NCI-H1105 treated with DMSO at 0.1 percent for 48 hours (cell line): ENCODE measurements at places on chromosomes 7 and 10.

DNA sequence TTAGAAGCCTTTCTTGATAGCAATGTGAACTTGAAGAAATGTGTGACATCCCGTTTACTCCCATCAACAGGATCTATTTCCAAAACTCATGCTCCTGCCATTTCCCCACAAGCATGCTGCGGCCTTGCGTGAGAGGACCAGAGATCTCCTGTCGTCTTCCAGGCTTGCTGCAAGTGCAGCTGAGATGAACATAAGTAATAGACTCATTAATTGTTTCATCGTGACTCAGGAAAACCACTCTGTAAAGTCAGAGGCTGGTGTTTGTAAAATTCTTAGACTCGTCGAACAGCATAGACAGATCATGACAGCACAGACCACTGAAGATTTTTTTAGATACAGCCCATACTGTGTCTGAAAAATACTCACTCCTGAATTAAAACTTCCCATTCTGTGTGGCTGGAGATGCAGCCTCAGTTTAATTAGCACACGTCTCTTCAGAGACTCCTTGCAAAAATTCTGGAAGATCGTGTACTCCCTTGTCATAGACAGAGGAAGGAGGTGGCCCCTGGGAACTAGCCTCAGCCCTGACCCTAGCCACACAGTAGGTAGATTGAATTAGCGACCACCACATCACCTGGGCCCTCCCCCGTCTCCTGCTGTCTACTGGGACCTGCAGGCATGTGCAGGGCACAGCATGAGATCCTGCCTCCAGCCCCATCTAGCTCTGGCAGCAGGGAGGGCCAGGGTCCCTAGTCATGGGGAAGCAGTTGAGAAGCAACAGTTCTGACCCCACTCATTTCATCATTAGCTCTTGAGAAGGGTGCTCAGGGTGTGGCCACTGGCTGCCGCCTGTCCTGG lies 226.0 kb downstream of the CELF2 start:
- DNase-seq = no peak

DNA sequence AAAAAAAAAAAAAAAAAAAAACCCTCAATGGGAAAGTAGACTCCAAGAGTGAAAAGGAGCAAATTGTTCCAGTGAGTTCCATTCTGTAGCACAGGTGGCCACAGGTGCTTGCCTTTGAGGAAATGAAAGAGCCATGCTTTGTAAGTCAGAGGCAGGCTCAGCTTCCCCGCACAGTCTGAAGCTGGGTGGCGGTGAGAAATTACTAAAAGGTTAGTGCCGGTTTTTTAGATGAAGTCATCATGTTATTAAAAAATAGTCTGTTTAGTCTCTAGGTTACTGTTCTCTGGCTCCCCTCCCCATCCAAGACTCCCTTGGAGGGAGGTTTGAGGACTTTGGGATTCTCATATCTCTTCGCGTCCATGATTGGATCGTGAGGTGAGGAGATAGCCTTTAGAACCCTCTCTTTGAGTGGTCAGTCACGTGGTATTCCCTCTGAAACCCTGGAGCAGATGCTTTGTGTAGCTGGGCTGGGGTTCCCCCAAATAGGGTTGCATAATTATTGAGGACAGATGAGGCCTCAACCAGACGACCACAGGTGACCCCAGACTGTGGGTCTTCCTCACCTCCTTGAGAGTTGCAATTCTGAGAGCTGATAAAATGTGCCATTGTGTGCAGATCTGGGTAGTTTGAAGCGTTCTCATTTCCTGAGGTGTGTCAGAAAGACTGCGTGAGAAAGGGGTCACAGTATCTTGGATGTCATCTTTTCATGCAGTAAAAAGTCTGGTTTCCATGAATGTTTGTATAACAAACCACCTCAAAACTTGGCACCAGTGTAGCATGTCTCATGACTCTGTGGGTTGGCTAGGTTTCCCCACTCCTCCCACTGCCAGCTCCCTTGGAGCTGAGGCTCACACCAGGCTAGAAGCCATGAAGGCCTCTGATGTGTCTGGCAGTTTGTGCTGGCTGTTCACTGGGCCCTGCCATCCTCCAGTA lies 27.1 kb downstream of the OGDH start:
- DNase-seq = no peak

DNA sequence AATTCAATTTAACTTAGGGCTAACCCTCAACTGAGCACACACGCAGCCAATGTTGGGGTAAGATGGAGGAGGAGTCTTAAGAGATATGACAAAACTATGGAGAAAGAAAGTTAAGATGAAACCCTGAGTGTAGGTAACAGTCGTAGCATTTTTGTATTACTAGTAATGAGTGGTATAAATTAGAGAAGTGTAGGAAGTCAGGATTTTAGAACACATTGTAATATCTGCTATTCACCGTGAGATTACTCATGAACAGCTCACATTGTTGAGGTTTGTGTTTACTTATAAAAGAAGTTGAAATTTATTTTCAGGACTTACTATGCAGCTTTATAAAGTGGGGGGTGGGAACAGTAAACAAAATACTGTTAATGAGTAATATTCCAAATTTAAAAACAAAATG lies 107.2 kb downstream of the ARHGAP21 start:
- DNase-seq = no peak

DNA sequence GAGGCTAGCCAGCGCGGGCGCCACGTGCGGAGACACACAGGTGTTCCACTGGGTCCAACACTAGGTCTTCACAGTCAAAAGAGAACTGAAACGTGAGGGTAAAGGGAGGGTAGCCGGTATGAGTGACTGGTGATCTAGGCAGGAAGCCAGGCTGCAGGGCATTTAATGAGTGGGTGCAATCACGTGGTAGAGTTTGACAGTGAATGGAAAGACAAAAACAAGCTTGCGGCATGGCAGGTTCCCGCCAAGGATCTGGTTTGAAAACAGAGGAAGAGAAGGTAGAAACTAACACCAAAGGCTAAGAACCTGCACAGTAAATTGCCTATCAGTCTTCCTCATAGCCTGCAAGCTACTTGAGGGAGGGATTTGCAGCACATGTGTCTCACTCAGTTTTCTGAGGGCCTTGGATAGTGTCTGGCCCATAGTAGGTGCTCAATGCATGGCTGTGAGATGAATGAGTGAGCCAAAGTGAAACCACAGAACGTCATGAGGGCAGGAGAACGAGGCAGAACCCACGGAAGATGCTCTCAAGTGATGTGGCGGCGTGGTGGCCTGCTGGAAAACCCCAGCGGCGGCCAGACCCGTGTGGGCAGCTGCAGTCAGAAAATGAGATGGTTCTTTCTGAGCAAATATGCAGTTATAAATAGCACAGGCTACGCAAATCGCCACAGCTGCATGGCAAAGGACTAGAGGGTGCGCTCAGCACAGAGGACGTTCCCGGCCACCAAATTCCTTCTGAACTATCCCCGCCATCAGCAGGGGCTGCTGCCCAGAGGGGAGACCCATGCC lies 183.6 kb upstream of the NFE2L3 start:
- DNase-seq = no peak

- no peak for DNase-seq
These were observed 4.1 kb upstream of the KMT2E start for GRCh38 chr7:105009667-105010503.

- no peak for DNase-seq
These were observed 32.4 kb downstream of the ANXA11 start for GRCh38 chr10:80172896-80173295.

DNA sequence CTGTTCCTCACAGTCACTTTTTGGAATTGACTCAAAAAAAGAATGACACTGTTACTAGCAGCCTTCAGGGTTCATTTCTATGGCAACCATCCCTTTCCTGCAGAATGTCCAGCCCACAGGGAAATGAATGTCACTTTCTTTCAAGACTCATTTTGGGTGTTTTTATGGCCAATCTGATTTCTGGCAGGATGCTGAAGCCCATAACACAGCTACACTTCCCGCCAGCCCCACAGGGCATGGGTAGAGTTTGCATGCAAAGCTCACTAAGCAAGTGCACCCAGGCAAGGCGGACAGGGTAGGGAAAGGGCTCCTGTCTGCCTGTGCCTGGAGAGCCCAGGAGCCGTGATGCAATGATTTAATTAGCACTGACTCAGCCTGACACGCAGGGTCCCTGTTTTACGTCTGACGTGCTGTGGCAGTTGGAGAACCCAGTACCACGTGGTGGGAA lies 26.1 kb upstream of the GPAM start:
- DNase-seq = no peak

- no peak for DNase-seq
These were observed 417.1 kb downstream of the SUGCT start for GRCh38 chr7:40551685-40552576.

- DNase-seq = no peak
These were observed 36.7 kb downstream of the ZNF138 start for GRCh38 chr7:64830926-64831325.
